Activated T-helper 1 cell treated with anti-CD3 and anti-CD28 coated beads, Interleukin-12 subunit alpha, Interleukin-12 subunit beta, Interleukin-2, Interleukin-4 antibody, amounts not matched to agents 30 ng/mL and 10 ng/mL and 1 ng/mL, durations not matched to agents 14 hours and 24 hours and 36 hours (primary cell): ENCODE measurements at places on chromosomes 3 and 15.

- no peak for DNase-seq
Measured at GRCh38 chr15:42729409-42729808, 7.5 kb downstream of the CDAN1 start.

GRCh38 chr15:26631894-26632293 lies 141.0 kb downstream of the GABRB3 start:
- no peak for DNase-seq

- no peak for DNase-seq
Measured at GRCh38 chr3:12894629-12895028, 53.3 kb upstream of the RPL32 start.

GRCh38 chr15:38004218-38004861 lies 69.9 kb downstream of the TMCO5A start:
- DNase-seq: no peak

DNA sequence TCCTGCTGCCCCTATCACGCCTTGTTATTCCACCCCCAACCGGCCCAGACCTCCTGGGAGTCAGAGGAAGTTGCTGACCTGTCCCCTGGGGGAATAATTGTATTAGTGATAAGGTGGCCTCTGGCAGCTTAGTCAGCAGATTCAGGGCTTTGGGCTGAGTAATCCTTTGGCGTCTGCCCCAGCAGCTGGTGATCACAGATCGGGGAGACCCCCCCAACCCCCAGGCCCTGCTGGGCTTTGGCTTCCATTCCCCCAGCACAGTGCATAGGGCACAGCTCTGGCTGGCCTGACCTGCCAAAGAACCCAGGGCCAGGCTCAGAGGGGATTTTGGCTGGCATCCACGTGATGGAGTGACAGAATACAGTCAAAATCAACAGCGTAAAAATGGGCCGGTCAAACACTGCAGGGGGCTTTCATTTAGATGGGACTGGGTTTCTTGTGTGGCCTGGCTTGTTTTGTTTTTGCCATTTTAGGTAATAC lies 3.9 kb upstream of the NR2E3 start:
- DNase-seq: no peak

GRCh38 chr3:23183731-23184130 lies 19.4 kb upstream of the UBE2E2 start:
- no peak for DNase-seq

DNA sequence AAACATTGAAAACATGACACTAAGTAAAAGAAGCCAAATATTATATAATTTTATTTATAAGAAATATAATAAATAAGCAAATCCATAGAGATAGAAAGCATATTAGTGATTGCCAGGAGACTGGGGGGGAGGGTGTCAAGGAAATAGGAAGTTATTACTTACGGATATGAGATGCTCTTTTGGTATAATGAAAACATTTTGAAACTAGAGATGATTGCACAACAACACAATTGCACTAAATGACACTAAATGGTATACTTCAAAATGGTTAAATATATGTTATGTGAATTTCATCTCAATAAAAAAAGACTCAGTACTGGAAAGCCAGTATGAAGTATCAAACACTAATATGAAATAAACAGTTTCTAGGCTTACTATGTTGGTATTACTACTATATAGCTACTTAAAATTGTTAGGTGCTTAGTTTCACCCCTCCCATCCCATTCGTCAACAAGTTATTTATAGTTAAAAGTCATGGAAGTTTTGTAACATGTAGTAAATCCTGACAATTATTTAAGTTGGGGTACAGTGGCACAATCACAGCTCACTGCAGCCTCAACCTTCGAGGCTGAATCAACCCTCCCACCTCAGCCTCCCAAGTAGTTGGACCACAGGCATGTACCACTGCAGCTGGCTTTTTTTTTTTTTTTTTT lies 43.7 kb downstream of the STAG1 start:
- no peak for DNase-seq

GRCh38 chr15:25183581-25184251 lies 228.9 kb downstream of the SNRPN start:
- no peak for DNase-seq

DNA sequence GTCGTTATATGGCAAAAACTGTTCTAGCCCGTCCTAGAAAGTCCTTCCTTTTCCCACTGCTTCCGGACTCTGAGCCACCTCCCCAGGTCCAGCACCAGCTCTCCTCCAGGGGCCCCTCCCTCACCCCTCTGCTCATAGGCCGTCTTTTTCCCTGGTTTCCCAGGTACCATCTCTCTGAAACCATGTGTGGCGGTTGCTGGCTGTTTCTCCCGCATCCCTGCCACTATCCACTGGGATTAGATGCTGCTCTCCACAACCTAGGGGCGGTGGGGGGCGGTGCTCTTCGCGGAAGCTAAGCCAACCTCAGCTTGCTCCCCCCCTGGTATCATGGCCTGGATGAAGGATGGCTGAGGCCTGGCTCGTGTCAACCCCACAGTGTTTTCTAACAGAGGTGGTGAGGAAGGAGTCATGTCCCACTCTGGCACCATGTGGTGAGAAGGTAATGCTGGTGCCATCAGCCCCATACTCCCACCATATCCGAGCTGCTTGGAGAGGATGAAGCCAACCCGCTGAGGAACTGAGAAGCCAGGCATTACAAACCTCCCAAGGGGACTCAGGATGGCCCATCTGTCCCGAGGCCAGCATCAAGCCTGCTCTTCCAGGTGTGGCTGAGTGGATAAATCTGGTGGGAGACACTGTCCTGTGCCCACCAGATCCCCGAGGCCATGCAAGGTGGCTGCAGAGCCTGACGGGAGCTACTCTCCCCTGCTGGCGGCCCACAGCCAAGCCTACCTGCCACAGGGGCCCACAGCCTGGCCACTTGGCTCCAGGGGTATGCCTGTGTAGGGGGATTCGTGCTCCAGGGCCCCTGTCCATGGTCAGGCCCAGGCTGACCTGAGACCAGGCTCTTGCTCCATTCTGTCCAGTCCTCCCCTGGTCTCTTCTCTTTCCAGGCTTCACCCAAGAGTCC lies 27.9 kb upstream of the SLC41A3 start:
- DNase-seq: no peak

GRCh38 chr3:178203165-178203564 lies 333.1 kb upstream of the KCNMB2 start:
- DNase-seq: no peak

DNA sequence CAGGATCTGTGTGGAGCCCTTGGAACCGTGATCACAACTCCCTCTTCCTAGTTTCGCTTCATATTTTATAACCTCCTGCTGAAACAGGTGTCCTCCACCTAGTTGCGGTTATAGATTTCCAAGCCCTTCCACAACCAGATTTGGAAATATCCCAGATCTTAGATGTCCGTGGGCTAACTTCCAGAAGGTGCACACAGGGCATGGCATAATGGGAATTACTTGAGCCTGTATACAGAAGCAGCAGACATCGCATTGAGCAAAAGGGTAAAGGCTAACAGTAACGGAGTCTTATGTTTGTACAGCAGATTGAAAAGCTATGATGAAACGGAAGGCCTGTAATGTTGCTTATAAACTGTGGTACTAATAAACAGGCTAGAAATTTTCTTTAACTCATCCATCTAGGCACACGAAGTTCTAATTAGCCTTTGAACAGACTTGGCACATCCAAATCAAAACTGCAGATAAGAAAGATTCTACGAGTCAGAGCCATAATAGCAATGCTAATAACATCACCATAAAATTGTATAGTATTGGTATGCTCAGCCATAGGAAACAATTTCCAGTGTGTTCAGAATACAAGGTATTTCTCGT lies 1.2 kb upstream of the USF3 start:
- no peak for DNase-seq

DNA sequence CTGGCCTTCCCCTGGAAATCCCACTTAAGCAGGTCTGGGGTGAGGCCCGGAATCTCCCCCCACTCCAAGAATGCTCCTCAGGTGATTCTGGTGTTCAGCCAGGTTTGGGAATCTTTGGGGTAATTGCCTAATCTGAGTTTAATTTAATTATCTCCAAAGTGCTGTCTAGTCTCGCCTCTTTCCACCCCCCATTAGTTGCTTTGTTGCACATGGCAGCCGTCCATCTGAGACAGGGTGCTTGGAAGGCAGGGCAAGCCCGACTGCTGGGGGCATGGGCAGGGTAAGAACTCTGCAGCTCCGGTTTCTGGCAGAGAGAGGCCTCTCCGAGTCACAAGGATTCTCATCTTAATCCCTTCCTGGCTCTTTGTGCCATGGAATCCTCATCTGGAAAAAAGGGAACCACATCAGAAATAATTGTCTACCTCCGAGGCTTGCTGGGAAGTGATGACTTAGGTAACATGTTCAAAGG lies 15.0 kb downstream of the IL17RD start:
- no peak for DNase-seq

- no peak for DNase-seq
Measured at GRCh38 chr3:124831628-124832199, 55.5 kb downstream of the ITGB5 start.

DNA sequence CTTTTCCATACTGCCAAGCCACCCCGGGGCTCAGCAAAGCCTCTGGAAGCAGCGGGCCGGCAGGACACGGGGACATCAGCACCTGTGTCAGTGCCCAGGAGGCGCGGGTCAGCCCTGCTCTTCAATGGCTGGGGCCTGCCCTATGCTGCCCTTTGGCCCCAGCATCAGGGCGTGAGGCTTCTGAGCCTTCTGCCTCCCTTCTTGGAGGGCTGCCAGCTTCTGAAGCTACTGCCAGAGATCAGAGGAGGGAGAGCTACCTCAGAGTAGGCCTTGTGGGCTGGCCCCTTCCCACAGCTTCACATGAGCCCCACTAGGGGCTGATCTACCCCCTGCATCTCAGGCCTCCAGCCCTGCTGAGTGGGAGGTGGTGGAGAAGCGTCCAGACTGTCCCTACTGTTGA lies 13.0 kb upstream of the TMEM115 start:
- DNase-seq: no peak

DNA sequence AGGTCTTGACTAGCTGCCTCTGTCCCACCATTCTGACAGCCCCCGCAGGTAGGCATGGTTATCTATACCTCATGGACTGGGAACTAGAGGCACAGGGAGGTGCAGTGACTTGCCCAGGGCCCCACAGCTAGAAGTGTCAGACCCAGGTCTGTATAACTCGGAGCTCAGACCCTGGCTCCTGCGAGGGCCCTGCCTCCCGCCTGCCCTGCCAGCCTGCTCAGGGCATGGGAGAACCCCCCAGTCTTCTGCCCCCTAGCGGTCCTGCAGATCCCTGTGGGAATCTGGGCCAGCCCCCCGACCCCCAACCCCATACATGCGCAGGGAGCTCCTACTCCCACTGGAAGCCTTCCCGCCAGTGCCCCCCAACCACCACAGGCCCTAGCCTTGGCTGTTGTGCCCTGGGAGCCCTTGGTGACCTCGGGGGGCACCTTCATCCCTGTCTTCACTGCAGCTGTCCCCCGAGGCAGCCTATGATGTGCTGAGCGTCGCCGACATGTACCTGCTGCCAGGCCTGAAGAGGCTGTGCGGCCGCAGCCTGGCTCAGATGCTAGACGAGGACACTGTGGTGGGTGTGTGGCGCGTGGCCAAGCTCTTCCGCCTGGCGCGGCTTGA lies 6.9 kb downstream of the ABTB1 start:
- DNase-seq: no peak

- no peak for DNase-seq
Measured at GRCh38 chr15:44029940-44030568, 165.0 kb downstream of the FRMD5 start.

DNA sequence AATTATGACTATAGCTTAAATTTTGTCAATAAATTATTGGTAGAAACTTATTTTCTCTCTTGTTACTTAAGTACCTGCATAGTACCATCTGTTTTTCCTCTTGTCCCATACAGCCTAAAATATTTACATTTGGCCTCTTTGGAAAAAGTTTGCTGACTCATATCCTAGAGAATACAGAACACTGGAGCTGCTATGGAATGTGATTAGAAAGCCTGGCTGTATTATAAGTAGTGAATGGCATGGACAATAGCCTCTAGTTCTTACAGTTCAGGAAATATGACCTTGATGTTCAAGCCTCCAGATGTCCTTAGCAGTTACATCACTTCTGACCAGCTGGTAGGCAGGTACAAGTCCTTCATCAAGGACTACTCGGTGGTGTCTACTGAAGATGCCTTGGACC lies 28.3 kb downstream of the ST8SIA2 start:
- DNase-seq: no peak

- no peak for DNase-seq
Measured at GRCh38 chr3:128066114-128066513, 13.9 kb downstream of the SEC61A1 start.

GRCh38 chr3:157683668-157684067 lies 180.5 kb upstream of the VEPH1 start:
- DNase-seq: no peak

GRCh38 chr3:51198477-51198876 lies 186.6 kb upstream of the MANF start:
- no peak for DNase-seq

- no peak for DNase-seq
Measured at GRCh38 chr3:17655743-17656142, 86.7 kb downstream of the TBC1D5 start.

GRCh38 chr15:101600035-101600434 lies 52.1 kb downstream of the TM2D3 start:
- no peak for DNase-seq

GRCh38 chr3:149128821-149129220 lies 617 bp upstream of the HPS3 start:
- DNase-seq: no peak

GRCh38 chr3:52454250-52454937 lies 553 bp upstream of the TNNC1 start:
- DNase-seq: no peak

- DNase-seq: no peak
Measured at GRCh38 chr3:121870717-121871116, 23.5 kb upstream of the SLC15A2 start.

GRCh38 chr3:173945806-173946205 lies 548.3 kb downstream of the NLGN1 start:
- DNase-seq: no peak

DNA sequence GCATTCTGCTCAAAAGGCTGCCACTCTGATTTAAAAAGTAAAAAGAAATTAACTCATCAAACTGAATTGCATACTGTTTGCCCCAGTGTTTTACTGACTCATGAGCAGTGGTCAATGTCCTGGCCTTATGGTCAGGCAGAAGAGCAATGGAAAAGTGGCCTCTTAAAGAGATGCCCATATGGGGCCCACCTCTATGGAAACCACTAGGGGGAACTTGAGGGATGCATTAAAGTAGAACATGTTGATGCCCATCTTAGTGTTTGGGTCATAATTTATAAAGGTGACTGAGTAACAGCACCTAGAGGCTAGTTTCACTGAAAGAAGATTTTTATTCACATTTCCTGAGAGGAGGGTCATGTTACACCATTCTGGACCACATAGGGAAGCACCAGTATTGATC lies 66.5 kb upstream of the RNU6-1 start:
- DNase-seq: no peak
